Activated CD4-positive, alpha-beta T cell treated with anti-CD3 and anti-CD28 coated beads, Interleukin-2, amount 10 ng/mL, durations not matched to agents 24 days and 14 days (primary cell): ENCODE measurements at places on chromosomes 3 and 15.

- no peak overlapping the region for H3K4me3 ChIP-seq
Measured at GRCh38 chr3:112011376-112011940, 12.7 kb downstream of the TAGLN3 start.

DNA sequence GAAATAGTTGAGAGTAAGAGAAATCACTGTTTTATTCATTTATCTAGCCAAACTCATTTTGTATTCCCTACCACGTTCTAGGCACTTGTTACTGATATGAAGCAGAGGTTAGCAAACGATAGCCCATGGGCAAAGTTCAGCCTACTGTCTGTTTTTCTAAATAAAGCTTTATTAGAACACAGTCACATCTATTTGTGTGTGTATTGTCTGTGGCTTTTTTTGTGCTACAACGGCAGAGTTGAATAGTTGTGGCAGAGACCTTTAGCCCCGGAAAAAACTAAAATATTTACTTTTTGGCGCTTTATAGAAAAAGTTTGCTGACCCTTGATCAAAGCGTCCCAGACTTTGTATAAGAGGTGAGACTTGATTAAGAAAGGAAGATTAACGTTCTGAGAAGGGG lies 289.1 kb upstream of the CFAP20DC start:
- H3K4me1 ChIP-seq = peaks cover 9% of the 10 kb centered on the region
- H3K4me3 ChIP-seq = no peak overlapping the region
- no peak for DNase-seq

GRCh38 chr15:77021803-77022381 lies 27.0 kb downstream of the PSTPIP1 start:
- H3K4me1 ChIP-seq = peaks cover 67% of the 10 kb centered on the region
- peak; percentile 87 for DNase-seq
- H3K27ac ChIP-seq = peak overlapping the region; percentile 98
- peaks cover 63% of the 10 kb centered on the region for H3K36me3 ChIP-seq

GRCh38 chr3:142029052-142029642 lies 120.2 kb downstream of the TFDP2 start:
- H3K4me1 ChIP-seq = peaks cover 13% of the 10 kb centered on the region
- H3K27ac ChIP-seq = no peak overlapping the region
- H3K27me3 ChIP-seq = no peaks in the 10 kb centered on the region
- H3K4me3 ChIP-seq = no peak overlapping the region
